GM12878 (cell line): ENCODE measurements at places on chromosomes 7 and 10.

DNA sequence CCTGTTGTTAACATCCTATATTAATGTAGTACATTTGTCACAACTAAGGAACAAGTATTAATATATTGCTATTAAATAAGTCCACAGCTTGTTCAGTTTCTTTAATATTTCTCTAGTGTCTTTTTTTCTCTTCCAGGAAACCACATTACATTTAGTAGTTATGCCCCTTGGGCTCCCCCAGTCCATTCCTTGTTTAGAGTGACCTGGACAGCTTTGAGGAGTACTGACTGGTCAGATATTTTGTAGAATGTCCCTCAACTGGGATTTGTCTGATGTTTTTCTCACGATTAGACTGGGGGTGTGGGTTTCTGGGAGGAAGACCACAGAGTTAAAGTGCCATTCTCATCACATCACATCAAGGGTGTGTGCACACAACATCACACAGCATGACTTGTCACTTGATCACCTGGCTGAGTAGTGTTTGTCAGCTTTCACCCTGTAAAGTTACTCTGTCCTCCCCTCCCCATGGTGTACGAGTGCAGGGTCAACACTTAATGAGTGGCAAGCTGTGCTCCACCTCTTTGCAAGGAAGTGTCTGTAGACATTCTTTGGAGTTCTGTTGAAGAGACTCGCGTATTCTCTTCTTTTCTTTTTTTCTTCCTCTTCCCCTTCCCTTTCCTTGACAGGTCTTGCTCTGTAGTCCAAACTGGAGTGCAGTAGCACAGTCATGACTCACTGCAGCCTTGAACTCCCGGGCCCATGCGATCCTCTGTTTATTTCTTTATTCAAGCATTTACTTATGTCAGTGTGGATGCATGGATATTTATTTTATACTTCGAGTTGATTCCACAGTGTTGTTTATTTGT, 10.2 kb downstream of the LMTK2 start:
- no peak for DNase-seq

DNA sequence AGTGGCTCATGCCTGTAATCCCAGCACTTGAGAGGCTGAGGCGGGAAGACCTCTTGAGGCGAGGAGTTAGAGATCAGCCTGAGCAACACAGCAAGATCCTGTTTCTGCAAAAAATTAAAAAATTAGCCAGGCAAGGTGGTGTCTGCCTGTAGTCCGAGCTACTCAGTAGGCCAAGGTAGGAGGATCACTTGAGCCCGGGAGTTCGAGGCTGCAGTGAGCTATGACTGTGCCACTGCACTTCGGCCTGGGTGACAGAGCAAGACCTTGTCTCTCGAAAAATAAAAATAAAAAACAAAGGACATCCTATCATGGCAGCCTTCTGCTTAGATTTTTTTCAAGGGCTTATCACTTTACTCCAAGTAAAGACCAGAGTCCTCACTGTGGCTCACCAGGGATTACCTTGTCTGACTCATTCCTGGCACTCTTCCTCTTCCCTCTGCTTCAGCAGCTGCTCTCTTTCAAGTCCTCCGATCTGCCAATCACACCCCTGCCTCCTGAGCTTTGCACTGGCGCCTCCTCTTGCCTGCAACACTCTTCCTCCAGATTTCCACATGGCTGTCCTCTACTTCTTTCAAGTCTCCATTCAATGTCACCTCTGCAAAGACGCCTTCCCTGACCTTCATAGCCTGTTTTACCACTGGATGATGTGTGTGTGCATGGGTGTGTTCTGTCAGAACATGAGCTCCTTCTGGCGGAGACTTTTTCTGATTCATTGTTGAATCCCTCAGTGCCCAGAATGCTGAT, 7.7 kb downstream of the PRTFDC1 start:
- no peak for DNase-seq

DNA sequence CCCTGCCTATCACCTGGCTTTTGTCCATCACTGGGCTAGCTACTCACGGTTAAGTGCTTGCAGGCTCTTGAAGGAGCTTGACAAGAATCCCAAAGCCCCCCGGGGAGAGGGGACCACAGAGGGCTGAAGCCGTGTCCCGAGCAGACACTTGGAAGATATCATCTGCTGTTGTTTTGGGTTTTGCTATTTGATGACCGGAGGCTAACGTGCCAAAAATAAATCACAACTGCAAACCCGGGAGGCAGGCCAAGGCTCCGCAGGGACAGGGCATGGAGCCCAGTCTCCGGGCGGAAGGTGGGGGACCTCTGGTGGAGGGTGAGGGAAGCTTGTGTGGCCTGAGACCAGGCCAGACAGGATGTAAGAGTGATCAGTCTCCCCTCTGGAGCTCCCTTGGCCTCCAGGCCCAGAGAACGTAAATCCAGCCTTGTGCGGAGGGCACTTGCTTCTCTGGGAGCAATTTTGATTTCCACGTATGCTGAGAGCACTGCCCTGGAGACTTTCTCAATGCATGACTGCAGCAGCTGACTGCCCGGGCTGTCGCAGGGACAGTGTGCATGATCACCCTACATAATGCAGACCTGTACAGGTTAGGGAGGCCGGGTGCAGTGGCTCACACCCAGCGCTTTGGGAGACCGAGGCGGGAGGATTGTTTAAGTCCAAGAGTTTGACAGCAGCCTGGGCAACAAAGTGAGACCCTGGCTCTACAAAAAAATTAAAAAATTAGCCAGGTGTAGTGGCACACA, at the start of gene PHKG1:
Gene PHKG1 (minus strand): TSS at position 164 of the 743 bp plus-strand sequence. CDS start 4,011 bp downstream, outside the sequence.
- no peak for DNase-seq

GRCh38 chr10:72626444-72626754, 520 bp upstream of the MICU1 start:
- DNase-seq: no peak

DNA sequence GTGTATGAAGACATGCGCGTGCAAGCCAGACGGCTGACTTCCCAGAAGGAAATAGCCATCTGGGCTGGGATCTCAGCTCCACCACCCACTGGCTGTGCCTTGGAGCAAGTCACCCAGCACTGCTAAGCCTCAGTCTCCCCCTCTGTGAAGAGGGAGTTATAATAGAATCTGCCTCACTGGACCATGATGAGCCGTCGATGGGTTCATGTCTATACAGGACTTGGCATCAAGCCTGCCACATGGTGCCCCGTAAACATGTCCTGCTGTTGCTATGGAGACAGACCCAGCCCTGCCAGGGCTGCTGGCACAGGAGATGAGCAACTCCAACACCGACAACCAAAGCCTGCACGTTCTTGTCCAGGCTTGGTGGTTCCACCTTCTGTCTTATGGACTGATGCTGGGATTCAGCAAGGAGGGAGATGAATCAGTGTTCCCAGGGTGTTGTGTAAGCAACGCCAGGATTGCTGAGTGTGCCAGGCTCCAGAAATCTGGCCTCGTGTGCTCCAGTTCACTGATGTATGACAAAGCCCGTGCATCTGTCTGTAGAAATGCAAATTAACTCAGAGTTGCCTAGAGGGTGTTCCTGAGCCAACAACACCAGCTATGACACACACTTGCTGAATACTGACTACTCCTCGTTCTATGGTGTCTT, 5.6 kb downstream of the GPR15LG start:
- DNase-seq: no peak

DNA sequence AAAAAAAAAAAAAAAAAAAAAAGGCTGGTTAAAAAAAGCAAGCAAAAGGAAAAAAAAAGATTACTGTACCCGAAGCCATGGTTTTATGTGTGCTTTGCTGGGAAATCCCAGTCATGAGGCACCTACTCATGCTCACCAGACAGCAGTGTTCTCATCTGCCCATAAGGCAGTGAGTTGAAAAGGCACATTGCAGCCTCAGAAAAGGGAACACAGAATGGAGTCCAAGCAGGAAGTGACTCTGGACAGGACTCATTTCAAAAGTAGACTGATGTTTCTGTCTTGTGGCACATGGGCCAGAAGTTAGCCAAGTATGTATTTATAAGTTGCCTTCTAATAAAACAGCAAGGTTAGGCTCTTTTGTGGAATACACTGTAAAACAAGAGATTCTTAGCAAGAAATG, 40.2 kb downstream of the PDSS1 start:
- DNase-seq: peak; percentile 95

GRCh38 chr10:18201877-18202276, 61.7 kb downstream of the CACNB2 start:
- DNase-seq: no peak

GRCh38 chr7:134307320-134307719, 9.4 kb downstream of the SLC35B4 start:
- no peak for DNase-seq

GRCh38 chr10:80580638-80581468, 43.2 kb downstream of the SH2D4B start:
- no peak for DNase-seq

GRCh38 chr7:150986099-150986512, 4.7 kb upstream of the NOS3 start:
- no peak for DNase-seq
